ENCODE measurements at places on chromosomes 2 and 18.

DNA sequence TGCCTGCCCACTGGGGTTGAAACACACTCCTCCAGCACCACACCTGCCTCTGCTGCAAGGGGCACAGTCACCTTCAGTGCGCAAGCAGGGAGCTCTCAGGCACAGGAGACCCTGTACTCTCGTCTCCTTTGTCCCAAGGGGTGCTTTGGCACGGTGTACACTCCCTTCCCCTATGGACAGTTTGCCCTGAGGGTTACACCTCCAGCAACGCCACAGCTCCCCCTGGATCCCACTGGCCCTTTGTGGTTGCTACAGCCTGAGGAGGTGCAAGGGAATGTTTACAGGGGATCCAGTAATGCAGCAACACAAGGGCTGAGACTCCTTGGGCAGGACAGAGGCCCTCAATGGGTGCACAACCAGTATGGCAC is 45.2 kb upstream of the FAM117B start:
- DNase-seq: no peak

DNA sequence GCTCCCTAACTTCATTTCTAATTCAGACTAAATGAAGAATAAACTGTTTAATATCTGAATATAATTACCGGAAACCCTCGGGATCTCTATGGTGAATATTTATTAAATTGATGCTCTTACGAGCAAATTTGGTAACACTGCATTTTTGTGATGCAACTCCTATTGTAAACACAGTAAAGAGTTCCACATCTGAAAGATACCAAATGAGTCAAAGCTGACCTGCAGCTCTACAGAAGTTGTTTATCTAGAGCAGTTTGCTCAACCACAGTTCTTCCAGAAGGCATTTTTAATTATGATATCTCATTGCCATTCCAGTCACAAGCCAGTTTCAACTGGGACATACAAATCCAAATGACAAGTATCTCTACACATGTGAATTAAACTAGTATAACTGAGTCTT is 129.7 kb downstream of the PKP4 start:
- DNase-seq: no peak

- no peak for DNase-seq
Measured at GRCh38 chr2:174760845-174761473, 3.3 kb downstream of the CHRNA1 start.

DNA sequence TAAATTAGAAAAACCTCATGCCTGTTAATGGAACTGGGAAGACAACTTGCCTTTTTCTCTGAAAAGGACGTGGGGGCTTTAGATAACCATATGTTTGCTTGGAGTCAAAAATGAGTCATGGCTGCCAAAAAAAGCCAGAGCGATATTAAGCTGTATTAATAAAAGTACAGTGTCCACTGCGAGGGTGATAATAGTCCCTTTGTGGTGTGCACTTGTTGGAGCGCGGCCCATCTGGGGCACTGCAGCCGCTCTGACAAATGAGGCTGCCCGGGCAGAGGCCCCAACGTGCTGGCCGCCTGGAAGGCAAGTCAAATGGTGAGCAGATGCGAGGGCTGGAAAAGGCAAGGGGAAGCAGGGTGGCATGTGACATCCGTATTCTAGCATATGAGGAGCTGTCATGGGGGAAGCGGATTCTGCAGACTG is 103.3 kb upstream of the NCK2 start:
- DNase-seq: no peak

GRCh38 chr18:32438173-32438572 is 32.5 kb downstream of the GAREM1 start:
- DNase-seq: no peak

GRCh38 chr18:67216846-67217245 is 299.7 kb downstream of the DSEL start:
- no peak for DNase-seq

DNA sequence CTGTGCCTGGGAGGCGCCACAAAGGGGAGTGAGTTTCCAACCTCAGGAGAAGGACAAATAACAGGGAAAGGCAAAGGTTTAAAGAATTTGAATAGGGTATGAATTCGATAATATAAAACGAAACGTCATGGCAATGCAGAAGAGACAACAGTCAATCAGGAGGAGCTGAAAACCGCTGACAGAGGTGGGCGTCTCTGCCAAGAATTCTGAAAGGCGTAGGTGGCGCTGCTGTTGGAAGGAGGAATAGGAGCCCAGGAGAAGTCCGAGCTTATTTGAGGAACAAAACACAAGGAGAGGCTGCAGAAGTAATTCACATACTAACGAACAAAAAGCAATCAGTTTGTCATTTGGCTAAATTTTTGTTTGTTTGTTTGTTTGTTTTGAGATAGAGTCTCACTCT is 485.8 kb upstream of the POU3F3 start:
- DNase-seq: no peak

DNA sequence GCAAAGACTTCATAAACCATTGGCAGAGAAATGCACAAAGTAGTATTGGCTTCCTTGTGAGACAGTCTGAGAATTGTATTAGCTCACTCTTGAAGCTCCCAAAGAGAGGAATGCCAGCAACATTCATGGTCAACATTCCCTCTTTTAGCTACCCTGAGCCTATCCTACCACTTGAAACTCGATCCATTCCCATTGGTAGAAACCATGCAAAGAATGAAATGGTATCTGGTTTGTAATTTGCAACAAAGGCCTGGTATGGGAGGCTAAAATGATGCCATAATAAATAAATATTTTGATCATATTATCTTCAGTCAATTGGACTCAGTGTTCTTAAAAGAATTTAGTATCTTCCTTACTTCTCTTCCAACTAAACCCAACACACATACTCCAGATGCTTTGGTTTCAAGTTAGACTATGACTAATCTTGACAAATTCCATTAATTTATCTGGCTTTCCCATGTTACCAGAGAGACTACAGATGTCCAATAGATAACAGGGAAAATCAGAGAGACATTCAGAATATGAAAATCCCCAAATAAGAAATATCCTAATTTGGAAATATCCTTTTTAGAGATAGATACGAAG is 102.9 kb downstream of the DHRS9 start:
- DNase-seq: no peak

DNA sequence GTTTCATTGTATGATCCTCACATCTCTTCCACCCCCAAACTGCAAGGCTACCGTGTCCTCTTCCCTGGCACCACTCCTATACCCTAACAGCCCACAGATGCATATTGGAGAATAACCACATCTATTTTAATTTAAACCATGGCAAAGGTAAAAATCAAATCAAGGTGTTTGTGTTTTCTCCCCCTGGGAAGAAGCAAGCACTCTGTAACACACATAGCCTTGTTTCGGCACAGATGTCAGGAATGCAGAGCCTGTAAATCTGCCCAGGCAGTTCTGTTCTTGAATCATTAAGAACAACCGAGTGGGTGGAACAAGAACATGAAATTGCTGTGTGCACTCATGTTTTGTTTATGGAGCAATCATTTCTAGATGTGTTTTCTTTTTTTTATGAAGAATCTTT is 6.8 kb upstream of the COX7A2L start:
- no peak for DNase-seq

DNA sequence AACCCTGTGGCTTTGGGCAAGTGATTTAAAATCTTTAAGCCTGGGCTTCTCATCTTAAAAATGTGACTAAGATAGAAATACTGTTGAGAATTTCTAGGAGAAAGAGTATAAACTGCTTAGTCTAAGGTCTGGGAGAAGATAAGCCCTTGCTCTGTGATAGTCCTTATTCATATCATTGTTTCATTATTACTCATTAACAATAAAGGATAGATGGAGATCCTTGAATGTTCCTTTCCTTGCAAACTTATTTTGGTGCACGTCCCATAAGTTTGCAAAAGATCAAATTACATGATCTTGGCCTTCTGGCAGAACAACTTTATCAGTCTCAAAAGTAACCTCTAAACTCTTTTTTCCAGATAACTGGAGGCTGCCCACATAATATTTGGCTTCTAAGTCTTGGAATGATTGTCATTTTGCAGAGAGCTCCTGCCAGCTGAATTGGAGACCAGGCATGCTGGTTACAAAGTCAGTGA is 138.3 kb downstream of the FAM124B start:
- no peak for DNase-seq
